ENCODE measurements at places on chromosomes 1 and 21.

DNA sequence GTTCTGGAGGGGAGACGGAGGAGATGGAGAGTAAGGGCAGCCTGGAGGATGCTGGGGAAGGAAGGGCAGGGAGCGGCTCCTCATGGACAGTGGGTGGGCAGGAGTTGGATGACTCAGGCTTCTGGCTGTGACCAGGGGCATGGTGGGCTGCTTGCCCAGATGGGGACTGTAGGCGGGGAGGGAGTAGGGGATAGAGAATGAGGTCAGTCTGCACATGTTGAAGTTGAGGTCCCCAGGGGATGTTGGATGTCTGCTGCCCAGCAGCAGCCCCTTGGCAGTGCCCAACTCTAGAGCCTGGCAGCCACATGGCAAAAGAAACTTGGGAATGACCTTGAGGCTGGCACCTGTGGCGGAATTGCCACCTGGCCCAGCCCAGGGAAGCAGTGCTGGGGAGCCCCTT is 6.4 kb downstream of the SELENON start:
- no peak for DNase-seq

- no peak for DNase-seq
These were observed 696 bp downstream of the LSS start for GRCh38 chr21:46227811-46228344.

GRCh38 chr1:234277161-234277868 is 95.9 kb upstream of the COA6 start:
- no peak for DNase-seq

DNA sequence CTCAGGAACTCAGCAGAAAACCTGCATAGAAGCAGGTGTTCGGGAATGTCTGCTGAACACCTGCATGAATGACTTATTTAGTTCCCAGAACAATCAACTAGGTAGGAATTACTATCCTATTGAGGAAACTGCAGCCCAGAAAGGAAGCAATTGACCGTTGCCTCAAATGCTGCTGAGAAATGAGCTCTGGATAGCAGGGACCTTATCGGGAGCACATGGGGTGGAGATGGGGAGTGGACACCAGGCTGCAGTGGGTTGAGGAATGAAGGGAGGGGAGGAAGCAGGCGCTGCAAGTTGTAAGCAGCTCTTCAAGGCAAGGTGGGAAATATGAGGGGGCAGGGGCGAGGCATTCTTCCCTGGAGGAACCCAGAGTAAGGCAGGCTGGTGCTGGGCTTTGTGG is 10.8 kb upstream of the CDCP2 start:
- no peak for DNase-seq

DNA sequence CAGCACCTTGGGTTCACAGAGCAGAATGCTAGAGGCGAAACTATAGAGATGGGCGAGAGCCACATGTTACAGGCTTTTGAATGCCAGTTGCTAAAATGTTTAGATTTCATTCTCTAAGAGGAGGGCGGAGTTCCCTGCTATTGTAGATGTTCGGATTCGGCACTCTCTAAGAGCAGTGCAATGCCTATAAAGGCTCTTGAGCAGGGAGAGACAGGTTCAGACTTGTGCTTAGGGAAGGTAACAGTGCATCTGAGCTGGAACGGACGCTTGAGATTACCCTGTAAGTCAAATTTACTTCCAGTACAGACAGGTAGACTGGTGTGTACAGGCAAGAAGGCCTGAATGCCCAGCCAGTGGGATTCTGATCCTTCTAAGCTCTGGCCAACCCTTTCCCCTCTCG is 15.3 kb downstream of the LURAP1 start:
- no peak for DNase-seq
